Fibroblast of skin of abdomen (primary cell): ENCODE measurements at places on chromosomes 12 and 14.

DNA sequence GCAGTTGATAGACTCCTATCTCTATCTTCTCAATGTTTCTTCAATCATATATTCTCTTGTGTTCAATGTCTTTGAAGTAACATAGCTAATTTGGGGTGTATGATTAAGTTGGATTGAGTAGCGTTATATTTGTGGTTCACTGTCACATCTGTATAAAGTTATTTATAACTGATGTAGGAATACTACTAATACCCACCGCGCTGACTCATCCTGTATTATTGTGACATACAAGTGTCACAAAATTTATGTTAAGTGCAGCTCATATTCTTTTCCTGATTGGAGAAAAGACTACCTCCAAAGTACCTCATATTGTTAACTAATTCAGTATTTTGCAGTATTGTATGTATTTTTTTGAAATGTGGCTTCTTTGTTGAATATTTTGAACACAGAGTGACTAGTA is 940.8 kb downstream of the SLC6A15 start:
- DNase-seq: peak; percentile 37

- DNase-seq: peak; percentile 79
Measured at GRCh38 chr14:67837011-67837624, 17.5 kb downstream of the RAD51B start.

DNA sequence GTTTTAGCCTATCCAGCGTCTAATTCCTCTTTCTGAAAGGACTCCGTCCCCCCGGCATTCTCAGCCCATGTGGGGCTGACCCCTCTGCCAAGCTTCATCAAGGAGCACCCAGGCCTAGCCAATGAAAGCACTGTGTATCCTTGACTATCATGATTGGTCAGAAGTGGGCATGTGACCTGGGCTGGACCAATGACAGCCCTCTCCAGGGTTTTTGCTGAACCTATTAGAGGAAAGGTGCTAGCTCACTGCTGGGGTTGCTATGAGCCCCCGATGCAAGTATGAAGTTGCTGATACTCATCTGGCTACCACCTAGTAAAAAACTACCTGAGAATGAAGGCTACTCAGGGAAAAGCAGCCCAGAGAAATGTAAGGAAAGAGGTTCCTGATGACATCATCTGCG is 68.1 kb downstream of the LRRC74A start:
- DNase-seq: no peak

- no peak for DNase-seq
Measured at GRCh38 chr12:127175361-127175760, 1091.6 kb upstream of the TMEM132C start.

DNA sequence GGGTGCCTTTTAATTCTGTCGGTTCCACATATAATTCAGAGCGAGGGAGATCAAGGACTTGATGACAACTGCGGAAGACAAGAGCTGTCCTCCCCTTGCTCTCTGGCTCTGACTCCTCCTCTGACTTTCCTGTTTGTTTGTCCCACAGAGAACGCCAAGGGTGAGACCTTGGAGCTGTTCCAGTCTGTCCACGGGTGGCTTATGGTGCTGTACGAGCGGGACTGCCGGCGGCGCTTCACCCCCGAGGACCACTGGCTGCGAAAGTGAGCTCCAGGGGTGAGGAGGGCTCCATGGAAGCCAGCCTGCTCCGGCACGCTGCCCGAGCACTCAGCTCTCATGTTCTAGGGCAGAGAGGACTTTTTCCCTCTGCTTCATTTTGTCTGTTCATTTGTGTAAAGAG is 32.8 kb downstream of the UBE3B start:
- no peak for DNase-seq

DNA sequence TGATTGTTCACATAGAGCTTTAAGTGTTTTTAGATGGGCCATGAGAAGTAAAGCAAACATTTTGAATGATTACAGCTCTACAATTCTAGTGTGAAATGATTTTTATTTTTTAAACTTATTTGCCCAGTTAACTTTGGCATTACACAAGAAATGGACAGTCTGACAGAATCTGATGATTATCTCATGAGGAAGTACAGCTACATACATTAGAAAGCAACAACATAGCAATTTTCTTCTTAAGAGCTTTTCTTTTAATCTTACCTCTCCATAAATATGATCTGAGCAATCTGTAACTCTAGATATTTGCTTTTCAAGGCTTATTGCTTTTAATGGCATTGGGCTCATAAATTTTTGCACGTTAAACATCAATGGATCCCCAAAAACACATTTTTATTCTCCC is 26.5 kb upstream of the PPP1R12A start:
- no peak for DNase-seq

DNA sequence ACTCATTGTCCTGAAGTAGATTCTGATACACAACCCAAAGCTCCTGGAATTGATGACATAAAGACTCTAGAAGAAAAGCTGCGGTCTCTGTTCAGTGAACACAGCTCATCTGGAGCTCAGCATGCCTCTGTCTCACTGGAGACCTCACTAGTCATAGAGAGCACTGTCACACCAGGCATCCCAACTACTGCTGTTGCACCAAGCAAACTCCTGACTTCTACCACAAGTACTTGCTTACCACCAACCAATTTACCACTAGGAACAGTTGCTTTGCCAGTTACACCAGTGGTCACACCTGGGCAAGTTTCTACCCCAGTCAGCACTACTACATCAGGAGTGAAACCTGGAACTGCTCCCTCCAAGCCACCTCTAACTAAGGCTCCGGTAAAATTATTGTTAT is 63.8 kb downstream of the RAD52 start:
- no peak for DNase-seq

DNA sequence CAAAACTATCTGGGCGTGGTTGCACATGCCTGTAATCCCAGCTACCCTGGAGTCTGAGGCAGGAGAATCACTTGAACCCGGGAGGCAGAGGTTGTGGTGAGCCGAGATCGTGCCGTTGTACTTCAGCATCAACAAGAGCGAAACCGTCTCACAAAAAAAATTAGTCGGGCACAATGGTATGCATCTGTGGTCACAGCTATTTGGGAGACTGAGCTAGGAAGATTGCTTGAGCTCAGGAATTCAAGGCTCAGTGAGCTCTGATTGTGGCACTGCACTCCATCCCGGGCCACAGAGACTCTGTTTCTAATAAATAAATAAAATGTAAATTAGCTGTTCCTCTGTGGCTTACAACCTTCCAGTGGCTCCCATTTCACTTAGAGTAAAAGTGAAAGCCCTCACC is 28.0 kb downstream of the RCOR1 start:
- peak; percentile 78 for DNase-seq

DNA sequence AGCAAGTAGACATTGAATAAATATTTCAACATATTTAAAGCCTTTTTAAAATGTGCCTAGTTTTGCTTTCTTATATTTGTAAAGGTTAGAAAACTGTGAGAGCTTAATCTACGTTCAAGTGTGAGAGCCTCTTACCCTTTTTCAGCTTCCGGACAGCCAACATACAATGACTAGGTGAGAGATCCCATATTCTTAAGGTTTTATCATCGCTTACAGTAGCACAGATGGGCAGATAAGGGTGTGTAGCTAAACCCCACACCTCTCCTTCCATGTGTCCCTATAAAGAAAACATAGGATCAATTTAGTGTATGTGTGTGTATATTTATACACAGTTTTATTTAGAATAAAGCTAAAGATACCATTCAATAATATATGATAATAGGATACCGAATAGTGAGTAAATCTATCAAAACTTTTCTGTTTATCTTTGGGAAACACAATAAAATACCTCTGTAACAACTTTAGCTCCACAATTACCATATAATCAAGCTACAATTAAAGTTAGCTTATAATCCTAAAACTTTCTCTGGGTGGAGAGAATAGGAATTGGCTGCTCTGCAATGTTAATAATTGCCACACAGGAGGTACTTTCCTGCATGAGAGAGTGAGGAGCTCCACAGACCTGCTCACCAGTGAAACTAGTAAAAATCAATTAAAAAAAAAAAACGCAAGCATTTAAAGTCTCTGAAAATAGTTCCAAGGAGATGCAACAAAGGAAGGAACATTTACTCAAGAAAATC is 110.8 kb downstream of the EML5 start:
- DNase-seq: no peak

DNA sequence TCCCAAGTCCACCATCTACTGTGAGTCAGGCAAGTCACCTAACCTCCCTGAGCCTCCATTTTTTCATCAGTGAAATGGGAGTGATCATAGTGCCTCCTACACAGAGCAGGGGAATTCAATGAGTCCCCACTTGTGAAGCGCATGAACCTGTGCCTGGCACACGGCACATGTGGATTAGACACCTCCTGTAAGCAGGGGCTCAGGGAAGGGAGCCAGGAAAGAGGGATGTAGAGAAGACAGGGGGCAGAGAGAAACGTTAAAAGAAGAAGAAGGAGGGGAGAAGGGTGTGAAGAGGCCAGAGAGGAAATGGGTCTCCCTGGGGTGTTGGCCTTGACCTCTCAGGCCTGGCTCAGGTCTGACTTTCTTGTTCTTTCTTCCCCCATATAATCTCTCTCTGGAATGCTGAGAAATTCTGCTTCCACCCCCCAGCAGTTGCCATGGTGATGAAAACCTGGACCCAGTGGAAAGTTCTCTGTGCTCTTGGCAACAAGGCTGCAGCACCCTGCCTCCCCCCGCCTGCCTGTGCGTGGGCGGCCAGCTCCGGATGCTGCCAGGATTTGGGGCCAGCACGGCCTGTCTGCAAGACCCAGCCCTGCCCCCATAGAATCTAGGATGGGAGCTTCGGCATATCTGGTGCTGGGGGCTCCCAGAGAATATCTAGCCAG is 94.5 kb downstream of the CALM1 start:
- DNase-seq: peak; percentile 61

- DNase-seq: no peak
Measured at GRCh38 chr12:108112832-108113556, 16.1 kb upstream of the WSCD2 start.

GRCh38 chr14:72925171-72925759 is 999 bp upstream of the DCAF4 start:
- no peak for DNase-seq

DNA sequence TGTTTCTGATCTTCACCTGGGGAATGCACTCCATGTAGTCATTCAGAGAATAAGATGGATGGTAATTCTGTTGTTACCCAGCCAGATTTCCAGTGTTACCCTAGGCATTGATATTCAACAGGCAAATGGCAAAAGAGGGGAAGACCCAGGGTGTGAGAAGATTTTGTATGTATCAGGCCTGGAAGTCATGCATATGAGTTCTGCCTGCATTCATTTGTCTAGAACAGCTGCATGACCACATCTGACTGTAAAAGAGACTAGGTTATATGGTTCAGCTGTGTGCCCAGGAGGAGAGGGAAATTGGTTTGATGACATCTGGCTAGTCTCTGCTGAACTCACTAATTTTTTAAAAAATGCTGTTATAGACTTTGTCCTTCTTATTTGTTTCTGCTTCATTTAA is 224.9 kb downstream of the NAV3 start:
- DNase-seq: no peak

- no peak for DNase-seq
Measured at GRCh38 chr12:2386566-2386965, 333.8 kb downstream of the CACNA1C start.

GRCh38 chr12:69580074-69580473 is 5.2 kb upstream of the CCT2 start:
- no peak for DNase-seq

GRCh38 chr12:24197532-24197931 is 248.1 kb upstream of the SOX5 start:
- no peak for DNase-seq

DNA sequence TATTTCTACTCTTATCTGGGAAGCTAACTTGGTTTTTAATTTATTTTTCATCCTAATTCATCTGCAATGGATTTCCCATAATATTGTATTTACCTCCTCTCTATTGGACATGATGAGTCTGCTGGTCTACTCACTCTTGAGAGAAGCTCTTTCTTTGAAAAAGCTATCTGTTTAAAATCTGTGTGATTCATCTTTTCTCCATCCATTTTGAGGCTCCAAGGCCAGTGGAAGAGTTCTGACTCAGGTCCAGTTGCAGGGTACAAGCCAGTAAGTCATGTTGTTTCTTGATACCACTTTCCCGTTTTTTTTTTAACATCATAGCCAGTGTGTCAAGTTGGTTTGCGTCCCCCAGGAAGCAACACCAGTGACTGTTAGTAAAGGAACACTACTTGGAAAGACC is 160.3 kb upstream of the BMP4 start:
- peak; percentile 18 for DNase-seq

- peak; percentile 68 for DNase-seq
Measured at GRCh38 chr12:43338848-43339526, 213.0 kb downstream of the ADAMTS20 start.

DNA sequence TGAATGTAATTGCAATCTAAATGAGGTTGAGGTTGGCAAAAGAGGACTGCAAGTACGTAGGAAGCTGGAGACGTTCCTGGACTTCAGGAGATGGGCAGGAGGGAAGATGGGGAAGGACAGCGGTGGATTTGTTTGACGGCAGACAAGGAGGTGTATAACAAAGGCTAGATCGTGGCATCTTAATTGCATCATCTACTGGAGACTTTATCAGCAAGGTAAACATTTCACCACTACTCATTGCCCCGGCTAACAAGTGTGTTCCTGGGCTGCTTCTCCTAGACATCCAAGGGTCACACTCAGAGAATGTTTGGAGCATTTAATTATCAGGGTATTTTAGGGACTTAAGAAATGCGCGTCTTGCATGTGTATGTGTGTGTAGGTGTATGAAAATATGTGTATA is 128.5 kb downstream of the KCNK10 start:
- DNase-seq: no peak

- DNase-seq: no peak
Measured at GRCh38 chr14:70641548-70642302, at the start of gene TTC9. Gene TTC9, plus strand, starts transcription at chr14:70641916. Its CDS starts 214 bp downstream, at chr14:70642130.

DNA sequence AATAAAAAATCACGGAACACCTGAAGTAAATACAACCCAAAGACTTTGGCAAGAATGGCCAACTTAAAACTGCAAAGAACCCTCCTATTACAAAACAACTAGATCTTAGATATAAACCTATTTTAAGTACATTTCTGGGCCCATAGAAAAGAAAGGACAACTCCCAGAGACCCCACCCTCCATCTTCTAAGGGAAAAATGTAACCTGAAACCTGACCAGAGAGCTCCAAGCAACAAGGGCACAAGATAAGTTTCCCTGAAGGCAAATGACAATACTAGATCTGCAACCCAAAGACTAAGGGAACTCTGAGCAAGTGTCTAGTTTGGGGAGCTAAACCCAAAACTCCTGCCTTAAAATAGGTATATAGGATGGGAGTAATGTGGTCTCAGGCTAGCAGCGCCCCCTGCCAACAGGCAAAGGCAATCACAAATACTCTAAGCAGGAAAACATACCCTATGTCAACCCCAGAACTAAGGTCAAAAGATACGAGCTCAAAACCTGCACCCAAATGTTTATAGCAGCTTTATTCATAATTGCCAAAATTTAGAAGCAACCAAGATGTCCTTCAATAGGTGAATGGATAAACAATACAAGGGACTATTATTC is 218.9 kb downstream of the ITPR2 start:
- DNase-seq: peak; percentile 28

- peak; percentile 13 for DNase-seq
Measured at GRCh38 chr12:130214686-130215395, 52.6 kb downstream of the FZD10 start.

GRCh38 chr14:68039593-68039992 is 220.0 kb downstream of the RAD51B start:
- no peak for DNase-seq

- DNase-seq: no peak
Measured at GRCh38 chr12:27732281-27732680, 21.6 kb downstream of the MRPS35 start.
